ENCODE measurements at places on chromosomes 11 and 22.

DNA sequence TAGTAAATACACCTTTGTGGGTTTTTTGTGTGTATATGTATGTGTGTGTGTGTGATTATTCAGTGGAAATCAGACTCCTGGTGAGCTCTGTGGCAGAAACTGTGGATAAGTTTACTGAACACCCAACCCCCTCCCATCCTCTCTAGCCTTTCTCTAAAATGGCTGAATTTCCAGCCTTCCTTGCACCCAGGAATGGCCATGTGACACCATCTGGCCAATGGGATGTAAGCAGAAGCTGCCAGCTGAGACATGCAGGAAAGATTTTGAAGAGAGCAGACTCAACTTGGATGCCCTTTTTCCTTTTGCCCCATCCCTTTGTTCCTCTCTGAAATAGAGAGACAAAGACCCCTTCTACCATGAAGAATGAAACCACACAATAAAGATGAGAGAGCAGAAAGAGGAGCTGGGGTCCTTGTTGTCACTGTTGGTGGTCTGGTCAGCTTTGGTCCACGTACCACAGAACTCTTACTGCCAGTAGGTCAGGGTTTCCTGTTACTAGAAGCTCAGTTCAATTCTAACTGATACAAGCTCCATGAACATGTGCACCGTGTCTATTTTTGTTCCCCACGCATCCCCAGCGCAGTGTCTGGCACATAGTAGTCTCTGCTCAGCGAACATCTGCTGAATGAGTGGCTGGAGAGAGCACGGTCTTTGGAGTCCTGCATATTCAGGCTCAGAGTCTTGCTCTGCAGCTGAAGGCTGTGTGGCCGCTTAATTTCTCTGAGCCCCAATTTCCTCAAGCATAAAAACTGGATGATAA lies 57.5 kb downstream of the SEZ6L start:
- no peak for DNase-seq

- DNase-seq = peak; percentile 39
Observed at GRCh38 chr22:27726686-27727449, 74.7 kb downstream of the MN1 start.

- no peak for DNase-seq
Observed at GRCh38 chr11:34788642-34789041, 127.5 kb downstream of the APIP start.

GRCh38 chr22:44330188-44330743 lies 17.5 kb upstream of the SHISAL1 start:
- no peak for DNase-seq

DNA sequence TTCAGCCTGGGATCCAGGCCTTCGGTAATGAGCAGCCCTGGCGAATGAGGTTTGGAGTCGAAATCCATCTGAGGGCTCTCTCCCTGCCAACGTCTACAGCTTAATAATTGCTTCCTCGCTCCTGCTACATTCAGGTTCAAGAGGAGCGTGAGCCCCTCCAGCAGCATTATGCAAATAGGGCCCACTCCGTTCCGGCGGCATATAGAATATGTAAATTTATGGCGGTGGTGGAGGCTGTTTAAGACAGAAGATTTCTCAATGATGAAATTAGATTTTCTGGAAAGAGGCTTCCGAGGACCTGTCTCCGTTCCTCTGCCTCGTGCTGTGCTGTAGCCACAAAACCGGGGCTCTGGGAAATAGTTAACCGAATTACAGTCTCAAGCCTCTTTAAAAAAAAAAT lies 402.8 kb downstream of the MIAT start:
- DNase-seq = peak; percentile 80

- DNase-seq = no peak
Observed at GRCh38 chr22:32058656-32059260, 15.7 kb downstream of the SLC5A1 start.
